ENCODE measurements at places on chromosomes 5 and 9.

GRCh38 chr9:123922911-123923310 lies 7.0 kb downstream of the DENND1A start:
- DNase-seq = no peak

DNA sequence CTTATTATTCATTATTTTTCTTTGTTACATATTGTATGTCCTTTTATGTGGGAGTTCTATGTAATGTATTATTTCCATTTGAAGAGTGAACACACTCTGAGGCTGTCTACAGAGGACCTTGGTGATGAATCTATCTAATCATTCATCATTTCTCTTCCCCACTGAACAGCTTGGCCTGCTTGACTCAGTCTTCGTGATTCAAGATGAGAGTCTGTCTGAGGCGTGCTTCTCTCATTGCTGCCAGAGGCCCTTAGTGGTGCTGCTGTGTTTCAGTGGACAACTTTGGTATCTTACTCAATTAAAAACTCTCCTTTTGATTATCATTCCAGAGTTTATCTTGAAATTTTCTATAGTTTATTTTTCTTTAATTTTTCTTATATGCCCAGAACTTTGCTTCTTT lies 318.1 kb upstream of the DAB2 start:
- DNase-seq = no peak

DNA sequence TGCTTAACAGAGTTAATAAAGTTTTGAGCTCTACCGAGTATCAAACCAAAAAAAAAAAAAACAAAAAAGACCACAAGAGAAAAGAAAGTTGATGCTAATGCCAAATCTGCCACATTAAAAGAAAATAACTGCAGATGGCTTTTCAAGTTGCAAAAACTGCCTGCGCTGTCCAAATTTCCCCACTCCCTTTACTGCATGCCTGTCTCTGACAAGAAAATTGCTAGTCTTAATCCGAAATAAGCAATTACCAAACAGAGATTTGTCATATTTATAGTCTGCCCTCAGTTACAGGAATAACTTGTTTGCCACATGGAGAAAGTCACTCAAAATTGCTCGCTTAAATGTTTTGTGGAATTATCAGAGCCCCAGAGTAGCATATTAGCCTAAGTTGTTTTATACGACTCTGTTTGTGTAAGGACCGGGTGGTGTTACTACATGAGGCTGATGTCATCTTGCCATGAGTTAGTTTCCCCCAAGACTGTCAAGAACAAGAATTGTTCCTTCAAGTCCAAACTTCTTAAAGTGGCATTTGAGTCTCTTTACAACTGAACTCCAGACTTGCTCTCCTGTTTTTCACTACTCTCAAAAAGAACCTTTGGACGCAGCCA lies 160.9 kb downstream of the CEP120 start:
- no peak for DNase-seq

DNA sequence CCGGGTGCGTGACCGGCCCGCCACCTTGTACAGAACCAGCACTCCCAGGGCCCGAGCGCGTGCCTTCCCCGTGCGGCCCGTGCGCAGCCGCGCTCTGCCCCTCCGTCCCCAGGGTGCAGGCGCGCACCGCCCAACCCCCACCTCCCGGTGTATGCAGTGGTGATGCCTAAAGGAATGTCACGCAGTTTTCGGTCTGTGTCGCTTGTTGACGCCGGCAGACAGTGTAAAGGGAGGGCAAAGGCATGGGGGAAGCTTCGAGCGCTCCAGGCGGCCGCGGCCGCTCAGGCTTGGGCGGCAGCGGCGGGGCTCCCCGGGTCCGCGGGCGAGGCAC lies 1.3 kb downstream of the LRRC26 start:
- DNase-seq = no peak

Measured in stimulated activated CD8-positive, alpha-beta memory T cell treated with anti-CD3 and anti-CD28 coated beads, Interleukin-4, amount 100 ng/mL, for 1 hour (primary cell).